ENCODE measurements at places on chromosomes 4 and X.

DNA sequence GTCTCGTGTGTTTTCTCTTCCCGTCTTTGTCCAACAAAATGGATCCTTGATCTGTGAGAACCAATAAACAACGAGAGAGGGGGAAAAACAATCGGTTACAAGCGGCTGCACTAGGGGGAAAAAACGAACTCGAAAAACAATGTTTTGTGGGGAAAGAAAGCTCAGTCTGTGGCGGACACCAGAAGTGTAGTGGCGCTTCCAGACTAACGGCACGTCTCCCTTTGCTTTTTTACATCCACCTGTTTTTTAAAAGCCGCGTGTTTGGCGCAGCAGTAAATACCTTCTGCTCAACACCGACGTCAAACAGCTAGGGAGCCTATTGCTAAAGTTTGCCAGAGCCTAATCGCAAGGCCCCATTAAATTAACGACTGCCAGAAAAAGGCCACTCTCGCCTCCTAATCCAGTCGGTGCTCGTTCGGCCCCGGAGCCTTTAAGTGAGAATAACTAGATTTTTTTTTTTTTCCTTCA lies 3.3 kb downstream of the NKX6-1 start:
- DNase-seq: no peak

DNA sequence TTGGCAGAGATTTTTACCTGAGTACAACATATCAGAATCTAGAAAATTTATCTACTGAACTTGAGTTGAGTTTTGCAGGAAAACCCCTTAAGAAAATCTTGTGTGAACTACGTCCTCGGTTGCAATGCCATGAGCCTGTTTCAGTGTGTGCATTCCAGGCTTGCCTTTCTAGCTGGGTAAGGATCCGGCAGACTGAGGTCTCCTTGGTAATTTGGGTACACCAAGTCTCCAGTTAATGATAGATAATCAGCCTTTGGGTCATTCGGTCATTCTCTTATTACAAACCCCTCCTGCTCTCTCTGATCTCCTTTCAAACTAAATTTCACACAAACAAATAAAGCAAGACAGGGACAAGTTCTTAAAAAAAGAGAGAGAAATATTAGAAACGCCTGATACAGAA lies 5.9 kb upstream of the HAND2 start:
- no peak for DNase-seq

DNA sequence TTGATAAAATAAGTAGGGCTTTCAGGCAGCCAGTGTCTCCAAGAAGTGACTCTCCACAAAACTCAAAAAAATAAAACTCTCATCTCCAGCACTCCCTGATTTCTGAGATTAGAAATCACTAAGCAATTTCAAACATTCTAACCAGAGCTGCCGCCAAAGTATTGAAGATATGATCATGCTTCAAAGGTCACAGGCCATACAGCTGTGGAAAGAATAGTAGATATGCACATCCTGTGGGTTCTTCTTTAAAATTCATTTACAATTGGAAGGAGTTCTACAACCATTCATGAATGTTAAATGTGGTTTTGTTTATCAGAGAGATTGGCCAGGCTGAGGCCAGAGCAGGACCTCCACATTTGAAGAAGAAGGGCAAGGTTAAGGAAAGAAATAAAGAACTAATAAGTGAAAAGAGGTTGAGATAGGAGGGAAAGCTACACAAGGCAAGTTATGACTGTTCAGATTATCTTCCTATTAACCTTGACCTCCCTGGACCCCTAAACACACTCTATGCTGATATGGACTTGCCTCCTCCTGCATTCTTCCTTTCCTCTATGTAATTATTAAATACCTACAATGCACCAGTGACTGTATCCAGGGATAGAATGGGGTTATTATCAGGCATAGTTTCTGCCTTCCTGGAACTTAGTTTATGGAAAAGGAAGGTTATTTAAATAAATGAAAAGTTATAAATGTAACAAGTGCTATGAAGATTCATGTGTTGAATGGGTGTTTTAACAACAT lies 56.4 kb downstream of the USP38 start:
- no peak for DNase-seq

DNA sequence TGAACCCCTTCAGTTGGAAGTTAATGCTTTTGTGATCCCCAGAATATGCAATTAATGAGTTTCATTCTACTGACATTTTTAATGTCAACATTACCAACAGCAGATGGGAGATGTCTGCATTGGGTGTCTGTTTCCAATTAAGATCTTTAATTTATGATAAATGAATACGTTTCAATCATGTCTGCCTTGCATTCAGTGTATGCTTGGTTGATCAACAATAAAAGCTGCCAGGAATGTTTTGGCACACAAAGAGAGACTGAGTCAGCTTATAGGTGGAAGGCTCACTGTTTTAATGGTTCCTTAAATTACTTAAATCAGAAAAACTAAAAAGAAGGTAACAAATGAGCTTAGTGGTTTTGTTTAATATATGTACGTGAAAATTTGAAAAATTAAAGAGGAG lies 359.9 kb upstream of the CNKSR2 start:
- DNase-seq: no peak

DNA sequence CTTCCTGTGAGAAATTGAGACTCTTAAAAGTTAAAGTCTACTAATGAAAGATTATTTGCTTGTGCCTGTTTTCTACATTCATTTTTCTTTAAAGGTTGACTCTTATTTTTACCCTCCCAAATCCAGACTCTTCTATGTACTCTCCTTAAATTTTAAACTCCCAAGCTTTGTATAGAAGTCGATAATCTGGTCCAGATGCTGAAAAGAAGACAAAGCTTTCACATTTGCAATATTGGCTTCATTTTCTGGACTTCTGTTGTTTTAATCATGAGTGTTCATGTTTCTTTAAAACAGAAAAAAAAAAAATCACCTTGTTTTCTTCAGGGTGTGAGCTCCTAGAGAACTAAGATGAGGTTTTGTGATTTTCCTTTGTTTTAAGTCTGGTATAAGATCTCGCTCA lies 53.2 kb upstream of the TBC1D14 start:
- no peak for DNase-seq

DNA sequence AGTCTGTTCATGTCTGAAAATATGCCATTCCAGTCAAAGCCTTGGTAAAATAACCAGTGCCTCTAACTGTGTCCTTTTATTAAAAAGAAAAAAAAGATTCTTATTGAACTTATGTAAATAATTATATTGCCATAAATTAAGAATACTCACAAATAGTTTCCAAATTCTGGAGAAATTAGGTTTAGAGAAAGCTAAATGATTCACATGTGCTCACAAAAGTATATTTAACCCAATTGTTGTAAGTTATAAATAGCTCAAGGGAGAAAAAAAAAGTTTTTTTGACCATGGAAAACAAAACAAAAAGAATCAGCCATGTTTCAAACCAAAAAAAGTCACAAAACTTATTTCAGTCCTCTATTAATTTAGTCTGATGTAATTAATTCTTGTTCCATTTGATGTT lies 25.3 kb upstream of the HERC6 start:
- DNase-seq: no peak

DNA sequence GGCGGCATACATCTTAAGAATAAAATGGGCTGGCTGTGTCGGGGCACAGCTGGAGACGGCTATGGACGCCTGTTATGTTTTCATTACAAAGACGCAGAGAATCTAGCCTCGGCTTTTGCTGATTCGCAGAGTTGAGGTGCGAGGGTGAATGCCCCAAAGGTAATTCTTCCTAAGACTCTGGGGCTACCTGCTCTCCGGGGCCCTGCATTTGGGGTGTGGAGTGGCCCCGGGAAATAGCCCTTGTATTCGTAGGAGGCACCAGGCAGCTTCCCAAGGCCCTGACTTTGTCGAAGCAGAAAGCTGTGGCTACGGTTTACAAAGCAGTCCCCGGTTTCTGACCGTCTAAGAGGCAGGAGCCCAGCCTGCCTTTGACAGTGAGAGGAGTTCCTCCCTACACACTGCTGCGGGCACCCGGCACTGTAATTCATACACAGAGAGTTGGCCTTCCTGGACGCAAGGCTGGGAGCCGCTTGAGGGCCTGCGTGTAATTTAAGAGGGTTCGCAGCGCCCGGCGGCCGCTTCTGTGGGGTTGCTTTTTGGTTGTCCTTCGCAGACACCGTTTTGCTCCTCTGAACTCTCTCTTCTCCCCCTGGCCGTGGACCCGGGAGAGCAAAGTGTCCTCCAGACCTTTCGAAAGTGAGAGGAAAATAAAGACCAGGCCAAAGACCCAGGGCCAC lies 1.9 kb downstream of the SHOX start:
- no peak for DNase-seq

DNA sequence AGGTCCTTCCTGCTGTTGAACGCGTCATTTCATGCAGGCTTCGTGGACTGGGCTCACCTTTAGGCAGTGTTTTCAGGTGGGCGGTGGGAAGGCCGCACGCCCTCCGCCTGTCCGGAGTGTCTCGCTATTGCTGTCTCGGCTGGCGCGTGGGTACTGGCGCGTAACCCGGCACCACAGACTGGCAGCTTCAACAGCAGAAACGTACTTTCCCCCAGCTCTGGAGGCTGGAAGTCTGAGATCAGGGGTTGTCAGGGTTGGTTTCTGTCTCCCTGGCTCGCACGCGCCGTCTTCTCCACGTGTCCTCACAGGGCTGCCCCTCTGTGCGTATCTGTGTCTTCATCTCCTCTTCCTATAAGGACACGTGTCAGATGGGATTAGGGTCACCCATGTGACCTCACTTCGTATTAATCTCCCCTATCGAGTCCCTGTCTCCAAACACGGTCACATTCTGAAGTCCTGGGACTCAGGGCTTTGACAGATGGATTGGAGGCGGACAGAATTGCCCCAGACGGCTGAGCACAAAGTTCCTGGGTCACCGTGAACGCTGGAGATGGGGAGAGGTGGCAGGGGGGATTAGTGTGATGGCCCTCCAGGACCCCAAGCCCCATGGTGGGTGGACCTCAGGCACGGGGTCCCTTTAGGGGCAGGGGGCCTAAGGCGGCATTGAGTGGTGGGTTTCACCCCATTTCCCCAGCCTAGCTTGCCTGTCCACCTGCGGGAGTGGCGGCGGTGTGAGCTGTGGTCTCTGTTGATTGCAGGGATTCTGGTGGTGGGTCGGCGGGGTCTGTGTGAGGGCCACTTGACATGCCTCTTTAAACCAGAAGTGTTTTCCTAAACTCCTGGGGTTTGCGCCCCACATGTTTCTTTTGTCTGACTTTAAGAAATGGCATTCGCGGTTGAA lies 83.4 kb upstream of the LRPAP1 start:
- DNase-seq: no peak
